ENCODE measurements at places on chromosomes 1 and 21.

GRCh38 chr1:41038110-41038509, 16.6 kb upstream of the SLFNL1 start:
- DNase-seq, result no peak

DNA sequence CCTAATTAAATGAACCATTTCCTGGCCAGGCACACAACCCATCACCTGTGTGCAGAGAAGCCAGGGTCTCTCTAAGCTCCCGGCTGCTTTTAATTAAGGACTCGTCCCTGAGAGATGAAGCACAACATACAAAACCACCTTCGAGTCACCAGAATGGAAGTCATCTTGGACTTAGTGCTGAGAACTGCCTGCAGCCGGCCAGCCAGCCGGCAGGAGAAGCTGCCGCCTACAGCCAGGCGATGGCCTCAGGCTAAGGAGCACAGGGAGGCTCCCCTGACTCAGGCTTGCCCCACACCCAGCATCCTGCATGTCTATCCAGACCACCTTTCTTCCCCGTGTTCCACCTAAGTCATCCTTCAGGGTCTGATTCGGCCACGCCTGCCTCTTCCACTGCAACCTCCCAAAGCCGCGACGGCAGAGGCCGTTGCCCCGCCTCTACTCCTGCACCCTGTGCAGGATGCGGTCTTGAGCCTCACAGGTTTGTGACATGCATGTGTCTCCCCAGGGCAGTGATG, 83.6 kb downstream of the SLC66A1 start:
- DNase-seq, result no peak

- no peak for DNase-seq
These were observed 62.8 kb downstream of the RGS4 start for GRCh38 chr1:163131981-163132380.

GRCh38 chr1:18893120-18893519, 9.2 kb downstream of the ALDH4A1 start:
- DNase-seq, result no peak

GRCh38 chr21:34148826-34149558, 75.6 kb downstream of the MRPS6 start:
- no peak for DNase-seq

GRCh38 chr21:34363733-34364132, at the start of gene KCNE2:
TSS of gene KCNE2 (plus strand) at chr21:34364006. CDS start at chr21:34370479, 6,473 bp downstream.
- no peak for DNase-seq

DNA sequence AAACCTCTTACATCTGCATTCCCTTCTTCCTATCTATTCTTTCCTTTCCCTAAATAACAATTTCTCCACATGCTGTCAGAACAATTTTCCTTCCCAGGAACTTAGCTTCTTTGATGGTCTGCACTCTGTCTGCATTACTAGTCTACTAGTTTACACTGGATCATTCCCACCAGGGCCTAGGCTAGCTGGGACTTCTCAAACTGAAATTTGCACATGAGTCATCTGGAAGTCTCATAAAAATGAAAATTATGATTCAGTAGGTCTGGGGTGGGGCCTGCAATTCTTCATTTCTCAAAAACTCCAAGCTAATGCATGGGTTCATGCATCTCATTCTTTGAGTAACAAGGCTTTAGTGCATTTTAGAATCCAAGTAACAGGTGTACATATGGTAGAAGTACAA, 74.2 kb downstream of the GABPA start:
- DNase-seq, result no peak

- no peak for DNase-seq
These were observed 125.9 kb downstream of the ATP5PO start for GRCh38 chr21:33789697-33790096.

DNA sequence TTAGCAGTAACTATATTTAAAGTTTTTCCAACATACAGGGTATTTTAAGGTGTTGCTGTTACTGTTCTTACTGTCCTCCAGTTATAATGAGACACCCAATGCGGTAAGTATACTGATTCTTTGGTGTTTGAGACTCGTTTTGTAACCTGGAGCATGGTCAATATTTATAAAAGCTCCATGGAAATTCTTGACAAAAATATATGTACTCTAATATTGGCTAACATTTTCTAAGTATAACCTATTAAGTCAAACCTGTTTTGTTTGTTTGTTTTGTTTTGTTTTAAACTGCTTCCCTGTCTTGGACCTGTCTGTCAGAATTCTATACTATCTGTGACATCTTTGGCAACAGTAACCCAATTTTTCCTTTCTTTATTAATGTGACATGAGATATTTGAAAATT, 15.9 kb upstream of the CAP1 start:
- DNase-seq, result no peak

DNA sequence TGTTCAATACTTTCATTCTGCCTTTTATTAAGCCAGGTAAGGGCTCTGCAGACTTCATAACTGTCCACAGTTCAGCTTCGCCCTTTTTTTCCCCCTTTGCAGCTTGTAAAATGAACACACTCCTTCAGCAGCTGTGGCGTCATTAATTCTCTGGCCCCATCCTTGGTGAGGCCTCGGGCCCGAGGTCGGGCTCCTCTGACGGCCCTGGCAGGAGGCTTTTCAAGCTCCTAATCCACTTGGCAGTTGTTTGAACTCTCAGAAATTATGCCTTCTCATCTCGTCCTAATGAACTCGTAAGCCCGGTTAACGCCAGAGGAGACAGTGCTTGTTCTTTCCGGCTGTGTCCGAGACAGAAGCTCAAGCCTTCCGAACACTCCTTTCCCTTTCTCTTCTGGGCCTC, 18.1 kb upstream of the EPHA8 start:
- no peak for DNase-seq

- no peak for DNase-seq
These were observed 4.1 kb downstream of the LRRIQ3 start for GRCh38 chr1:74193908-74194307.

DNA sequence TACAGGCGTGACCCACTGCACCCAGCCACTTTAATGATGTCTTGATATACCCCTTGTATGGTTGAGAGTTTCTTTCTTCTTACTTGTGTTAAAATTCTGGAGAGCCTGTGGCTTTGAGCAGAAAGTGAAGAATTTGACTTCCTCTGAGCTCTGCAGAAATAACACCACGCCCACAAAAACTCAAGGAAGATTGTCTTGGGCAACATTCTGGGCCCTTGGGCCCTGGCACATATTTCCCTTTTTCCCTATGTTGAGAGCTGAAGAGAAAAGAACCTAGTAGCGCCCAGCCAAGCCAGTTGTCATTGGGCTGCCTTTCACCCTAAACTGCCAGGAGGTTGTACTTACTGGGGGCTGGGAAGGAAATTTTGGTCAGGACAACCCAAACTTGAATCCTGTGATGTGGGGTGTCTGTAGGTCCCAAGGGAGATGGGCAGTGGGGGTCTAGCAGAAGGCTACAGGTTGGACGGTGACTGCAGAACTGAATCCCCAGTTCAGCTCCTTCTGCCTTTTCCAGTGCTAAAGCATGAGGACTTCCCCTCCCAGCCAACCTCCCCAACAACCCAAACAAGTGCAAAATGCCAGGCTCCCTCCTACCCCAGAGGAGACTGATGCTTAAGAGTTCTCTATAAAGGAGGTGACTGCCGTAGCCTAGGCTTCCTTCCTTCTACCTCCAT, 11.7 kb upstream of the SNAPIN start:
- DNase-seq, result no peak

- no peak for DNase-seq
These were observed 5.3 kb upstream of the RLF start for GRCh38 chr1:40155910-40156309.

GRCh38 chr1:164709126-164709525, 150.1 kb downstream of the PBX1 start:
- no peak for DNase-seq

GRCh38 chr1:31715087-31715872, 11.5 kb upstream of the COL16A1 start:
- peak; percentile 91 for DNase-seq

- no peak for DNase-seq
These were observed 27.2 kb upstream of the TRIM67 start for GRCh38 chr1:231134624-231135023.

- DNase-seq, result no peak
These were observed 98.0 kb upstream of the CDC42BPA start for GRCh38 chr1:227416156-227416830.

GRCh38 chr1:110163591-110163990, 13.3 kb downstream of the SLC6A17 start:
- DNase-seq, result no peak

DNA sequence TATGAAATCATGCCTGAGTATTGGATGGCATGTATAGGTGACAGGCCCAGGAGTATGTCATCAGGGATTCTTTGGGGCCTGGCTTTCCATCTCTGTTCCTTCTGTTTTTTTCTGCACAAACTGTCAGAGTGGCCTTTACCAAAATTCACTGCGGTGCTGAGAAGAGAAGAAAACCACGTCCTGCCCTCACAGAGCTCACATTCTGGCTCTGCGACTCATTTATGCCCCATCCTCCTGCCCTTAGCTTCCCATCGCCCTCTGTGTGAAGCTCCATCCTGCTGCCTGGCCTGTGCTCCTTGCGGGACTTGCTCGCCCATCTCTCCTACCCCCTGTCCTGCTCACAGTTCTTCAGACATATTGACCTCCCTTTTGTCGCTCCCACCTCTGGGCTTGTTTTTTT, 73.4 kb downstream of the HUNK start:
- no peak for DNase-seq

All from NCI-H1105 (cell line).